ENCODE measurements at places on chromosomes 16 and 17.

- H3K36me3 ChIP-seq = no peaks in the 10 kb centered on the region
- H3K27ac ChIP-seq = no peak overlapping the region
- DNase-seq = no peak
- no peaks in the 10 kb centered on the region for H3K27me3 ChIP-seq
Measured at GRCh38 chr16:60989592-60989991, 1046.6 kb downstream of the CDH8 start.

GRCh38 chr17:50482516-50482915 is 3.9 kb downstream of the RSAD1 start:
- peak overlapping the region; percentile 81 for H3K27ac ChIP-seq
- peak; percentile 82 for DNase-seq
- no peaks in the 10 kb centered on the region for H3K27me3 ChIP-seq

- no peak overlapping the region for H3K4me3 ChIP-seq
- H3K27me3 ChIP-seq = no peaks in the 10 kb centered on the region
- no peak for DNase-seq
- no peak overlapping the region for H3K27ac ChIP-seq
- H3K36me3 ChIP-seq = peaks cover 40% of the 10 kb centered on the region
- H3K4me1 ChIP-seq = peaks cover 42% of the 10 kb centered on the region
Measured at GRCh38 chr17:7855660-7856010, 769 bp downstream of the TMEM88 start.

- no peaks in the 10 kb centered on the region for H3K4me1 ChIP-seq
- H3K4me3 ChIP-seq = no peak overlapping the region
- H3K36me3 ChIP-seq = no peaks in the 10 kb centered on the region
Measured at GRCh38 chr17:78501241-78502036, 75.8 kb downstream of the DNAH17 start.

GRCh38 chr16:24414534-24414933 is 124.8 kb upstream of the RBBP6 start:
- DNase-seq = no peak
- peaks cover 30% of the 10 kb centered on the region for H3K27me3 ChIP-seq
- no peaks in the 10 kb centered on the region for H3K4me1 ChIP-seq
- H3K36me3 ChIP-seq = no peaks in the 10 kb centered on the region
- H3K27ac ChIP-seq = no peak overlapping the region

DNA sequence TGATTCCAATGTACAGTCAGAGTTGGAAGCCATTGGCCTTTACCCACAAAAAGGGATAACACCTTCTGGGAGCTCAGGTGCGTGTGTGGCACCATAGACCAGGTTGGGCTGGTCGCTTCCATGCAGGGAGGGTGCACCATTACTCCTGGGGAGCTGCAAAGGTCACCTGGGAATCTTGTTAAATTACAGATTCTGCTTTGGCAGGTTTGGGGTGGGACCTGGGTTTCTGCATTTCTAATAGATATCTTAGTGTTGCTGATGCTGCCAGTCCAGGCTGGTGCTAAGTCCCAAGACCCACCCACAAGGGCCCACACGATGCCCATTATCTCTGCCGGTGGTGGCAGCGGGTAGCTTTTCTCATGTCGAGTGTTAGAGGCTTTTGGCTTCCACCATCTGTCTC is 148.3 kb upstream of the CACNG5 start:
- no peak for DNase-seq
- H3K4me1 ChIP-seq = no peaks in the 10 kb centered on the region
- H3K27ac ChIP-seq = no peak overlapping the region
- H3K36me3 ChIP-seq = peaks cover 80% of the 10 kb centered on the region
- no peak overlapping the region for H3K4me3 ChIP-seq

- peaks cover 10% of the 10 kb centered on the region for H3K36me3 ChIP-seq
- no peak overlapping the region for H3K4me3 ChIP-seq
- no peaks in the 10 kb centered on the region for H3K27me3 ChIP-seq
- H3K4me1 ChIP-seq = peaks cover 13% of the 10 kb centered on the region
Measured at GRCh38 chr16:80599466-80599865, 58.7 kb downstream of the DYNLRB2 start.

DNA sequence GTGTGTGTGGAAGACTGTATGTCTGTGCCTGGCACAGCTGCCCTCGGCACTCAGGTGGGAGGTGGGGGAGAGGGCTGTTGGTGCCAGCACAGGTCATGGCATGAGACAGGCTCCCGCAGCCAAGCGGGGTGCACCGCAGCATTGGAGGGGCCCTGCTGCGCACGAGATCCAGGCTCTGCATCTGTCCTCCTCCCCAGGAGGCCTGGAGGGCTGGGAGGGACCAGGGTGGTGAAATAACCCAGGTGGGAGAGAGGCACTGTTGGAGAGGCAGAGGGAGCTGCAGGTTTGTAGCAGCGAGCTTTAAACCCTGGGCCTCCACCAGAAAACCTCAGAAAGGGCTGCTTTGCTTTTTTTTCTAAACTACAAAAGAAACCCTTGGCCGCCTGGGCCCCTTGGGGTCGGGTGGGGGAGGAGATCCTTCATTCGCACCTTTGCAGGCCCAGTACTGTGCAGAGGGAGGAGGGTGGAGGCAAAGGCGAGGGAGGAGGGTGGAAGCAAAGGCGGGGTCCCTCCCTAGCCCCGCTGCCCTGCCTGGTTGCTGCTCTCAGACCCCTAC is 241.7 kb downstream of the SEC14L1 start:
- no peaks in the 10 kb centered on the region for H3K27me3 ChIP-seq
- H3K27ac ChIP-seq = peak overlapping the region; percentile 79
- H3K4me3 ChIP-seq = peak overlapping the region; percentile 48
- DNase-seq = peak; percentile 68

DNA sequence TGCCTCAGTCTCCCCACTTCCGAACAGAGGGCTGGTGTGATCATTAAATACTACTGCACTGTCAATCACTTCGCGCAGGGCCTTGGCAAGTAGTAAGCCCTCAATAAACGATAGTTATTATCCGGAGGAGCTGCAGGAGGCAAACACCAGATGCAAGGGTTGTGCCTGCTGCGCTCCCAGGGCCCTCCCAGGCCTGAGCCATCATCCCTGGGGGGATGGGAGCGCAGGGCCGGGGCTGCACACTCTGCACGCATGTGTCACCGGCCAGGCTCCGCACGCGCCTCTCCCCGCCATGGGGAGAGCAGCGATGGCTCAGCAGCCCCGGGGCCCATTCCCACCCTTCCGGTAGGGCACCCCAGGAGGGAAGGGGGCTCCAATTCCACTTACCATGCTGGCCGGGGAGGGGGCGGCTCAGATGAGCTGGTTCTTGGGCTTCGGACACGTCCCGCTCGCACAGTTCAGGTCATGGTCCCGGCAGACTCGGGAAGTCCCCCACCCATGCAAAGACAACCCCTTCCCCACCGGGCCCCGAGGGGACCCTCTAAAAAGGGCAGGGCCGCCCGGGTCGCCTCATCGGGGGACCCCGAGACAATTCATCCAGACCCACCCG is 681 bp downstream of the XPO6 start:
- H3K27me3 ChIP-seq = no peaks in the 10 kb centered on the region
- H3K36me3 ChIP-seq = peaks cover 18% of the 10 kb centered on the region
- peaks cover 41% of the 10 kb centered on the region for H3K4me1 ChIP-seq
- H3K4me3 ChIP-seq = peak overlapping the region; percentile 98
- DNase-seq = peak; percentile 83

DNA sequence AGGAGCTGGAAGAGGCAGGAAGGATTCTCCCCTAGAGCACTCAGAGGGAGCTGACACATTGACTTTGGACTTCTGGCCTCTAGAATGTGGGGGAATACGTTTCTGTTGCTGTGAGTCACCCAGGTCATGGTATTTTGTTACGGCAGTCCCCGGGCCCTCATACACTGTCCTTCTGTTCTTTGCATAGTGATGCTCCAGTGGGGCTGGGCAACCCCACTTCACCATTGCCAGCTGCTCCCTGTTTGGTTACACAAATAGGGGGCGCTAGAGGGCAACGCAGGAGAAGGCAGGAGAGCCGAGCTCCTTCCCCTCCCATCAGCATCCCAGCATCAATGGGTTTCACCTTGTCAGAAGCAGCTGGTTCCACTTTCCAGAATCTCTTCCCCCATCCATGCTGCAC is 257.7 kb upstream of the FOXF1 start:
- no peak for DNase-seq
- H3K4me1 ChIP-seq = no peaks in the 10 kb centered on the region
- no peak overlapping the region for H3K4me3 ChIP-seq
- no peaks in the 10 kb centered on the region for H3K36me3 ChIP-seq
- H3K27me3 ChIP-seq = no peaks in the 10 kb centered on the region
- no peak overlapping the region for H3K27ac ChIP-seq

DNA sequence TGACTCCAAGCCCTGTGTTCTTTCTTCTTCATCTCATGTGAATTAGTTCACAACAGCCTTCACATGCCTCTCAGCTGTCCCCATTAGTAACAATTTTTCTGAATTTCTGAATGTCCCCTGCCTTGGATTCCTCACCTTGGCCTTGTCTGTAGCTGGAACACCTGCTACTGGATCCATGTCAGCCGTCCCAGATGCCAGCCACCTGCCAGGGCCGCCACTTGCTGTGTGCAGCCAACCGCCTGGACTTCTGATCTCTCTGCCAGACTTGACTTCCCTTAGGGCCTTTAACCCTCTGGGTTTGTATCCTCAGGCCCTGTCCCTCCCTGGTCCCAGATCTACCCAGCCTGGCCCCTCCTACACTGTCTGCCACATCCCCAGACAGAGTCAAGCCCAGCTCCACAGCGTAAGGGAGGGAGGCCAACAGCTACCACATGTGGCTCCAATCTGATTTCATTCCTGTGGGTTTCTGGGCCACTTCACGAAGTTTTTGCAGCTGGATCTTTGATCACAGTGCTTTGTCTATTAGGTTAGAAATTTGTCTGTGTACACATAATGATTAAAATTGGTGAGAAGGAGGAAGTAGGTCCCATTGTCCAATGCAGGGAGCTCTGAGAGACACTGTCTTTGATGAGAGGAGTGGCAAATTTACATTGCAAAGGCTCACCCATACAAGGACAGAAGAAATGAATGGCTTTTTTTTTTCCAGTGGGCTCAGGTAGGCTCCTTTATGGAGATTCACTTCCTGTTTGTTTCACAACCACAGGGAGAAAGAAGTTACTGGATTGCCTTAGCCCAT is 15.3 kb downstream of the MPP2 start:
- no peak overlapping the region for H3K27ac ChIP-seq
- H3K4me1 ChIP-seq = no peaks in the 10 kb centered on the region
- no peaks in the 10 kb centered on the region for H3K27me3 ChIP-seq
- no peaks in the 10 kb centered on the region for H3K36me3 ChIP-seq
- DNase-seq = no peak

GRCh38 chr16:66608241-66609138 is 4.0 kb downstream of the CMTM3 start:
- peaks cover 70% of the 10 kb centered on the region for H3K36me3 ChIP-seq
- H3K27ac ChIP-seq = peak overlapping the region; percentile 81
- DNase-seq = peak; percentile 90

GRCh38 chr16:80993834-80994233 is 12.9 kb downstream of the CMC2 start:
- peaks cover 74% of the 10 kb centered on the region for H3K36me3 ChIP-seq
- H3K27me3 ChIP-seq = no peaks in the 10 kb centered on the region
- no peak overlapping the region for H3K27ac ChIP-seq
- no peak for DNase-seq
- peaks cover 63% of the 10 kb centered on the region for H3K4me1 ChIP-seq

DNA sequence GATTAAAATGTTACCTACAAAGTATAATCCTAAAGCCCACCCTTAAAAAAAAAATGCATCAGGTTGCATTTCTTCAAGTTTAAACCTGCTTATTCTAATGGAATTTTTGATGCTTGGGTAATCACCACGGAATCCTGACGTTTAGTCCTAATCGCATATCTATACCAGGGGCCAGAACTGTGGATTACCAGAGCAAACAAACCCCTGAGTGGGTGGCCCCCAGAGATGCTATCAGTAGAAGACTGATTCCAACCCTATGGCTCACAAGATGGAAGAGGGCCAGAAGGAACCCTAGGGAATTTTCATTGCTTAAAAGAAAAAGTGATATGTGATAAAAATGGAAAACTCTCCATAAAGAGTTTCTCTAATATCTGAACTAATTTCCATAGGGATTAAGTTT is 152.2 kb upstream of the NOG start:
- no peak for DNase-seq
- no peak overlapping the region for H3K27ac ChIP-seq
- no peak overlapping the region for H3K4me3 ChIP-seq
- no peaks in the 10 kb centered on the region for H3K4me1 ChIP-seq
- peaks cover 6% of the 10 kb centered on the region for H3K27me3 ChIP-seq
